Spleen (tissue), 13 donors: ENCODE measurements at places on chromosomes 1 and 21. TPM values are rescaled to one million over a fixed set of nuclear protein-coding genes. Genes with fewer than 3 reads are reported as not detected.

The INSRR gene
- 0.09 TPM for total RNA-seq

GRCh38 chr1:243247901-243248300 lies 7.2 kb downstream of the CEP170 start:
- no peaks in the 10 kb centered on the region for H3K27me3 ChIP-seq
- H3K4me1 ChIP-seq, result peaks cover 10% of the 10 kb centered on the region
- H3K4me3 ChIP-seq, result no peak overlapping the region
- H3K36me3 ChIP-seq, result no peaks in the 10 kb centered on the region
- peak overlapping the region; percentile 49 for H3K27ac ChIP-seq
- no peak for DNase-seq

GRCh38 chr1:57843760-57844159 lies 419.9 kb upstream of the DAB1 start:
- no peak for DNase-seq
- H3K4me1 ChIP-seq, result no peaks in the 10 kb centered on the region
- H3K4me3 ChIP-seq, result no peak overlapping the region

DNA sequence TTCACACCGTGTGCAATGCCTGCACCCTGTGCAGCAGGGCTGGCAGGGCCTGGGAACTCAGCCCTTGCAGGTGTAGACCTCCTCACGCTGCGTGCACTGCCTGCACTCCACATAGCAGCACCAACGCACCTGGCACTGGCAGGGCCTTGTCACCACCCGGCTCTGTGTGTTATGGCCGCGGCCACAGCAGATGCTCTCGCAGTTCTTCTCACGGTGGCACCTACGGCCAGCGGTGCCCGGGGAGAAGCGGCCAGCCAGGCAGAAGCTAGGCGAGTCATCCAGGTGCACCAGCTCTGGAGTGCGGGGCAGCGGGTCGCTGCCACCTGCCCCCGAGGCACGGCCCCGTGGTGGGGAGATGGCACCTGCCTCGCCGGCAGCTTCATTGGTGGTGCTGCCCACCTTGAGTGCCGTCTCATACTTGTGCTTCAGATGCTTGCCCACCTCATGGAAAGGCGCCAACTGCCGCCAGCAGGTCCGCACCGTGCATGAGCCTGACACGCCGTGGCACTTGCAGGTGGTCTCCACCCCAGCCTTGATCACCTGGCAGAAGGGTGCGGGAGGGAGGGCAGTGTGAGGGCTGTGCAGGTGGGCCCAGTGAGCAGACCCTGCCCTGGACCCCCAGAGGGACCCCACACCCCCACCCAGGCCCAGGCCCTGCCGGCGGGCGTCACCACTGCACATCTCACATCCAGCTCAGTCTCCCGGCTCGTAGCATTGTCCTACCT lies 26.1 kb downstream of the WNT9A start:
- no peaks in the 10 kb centered on the region for H3K27me3 ChIP-seq
- no peak overlapping the region for H3K4me3 ChIP-seq
- no peaks in the 10 kb centered on the region for H3K36me3 ChIP-seq

The TRIM62 gene
- total RNA-seq, result 8.9 TPM

The RCSD1 gene
- 91.9 TPM for total RNA-seq

The DDAH1 gene
- total RNA-seq, result 17.2 TPM

The NBPF9 gene
- 33.2 TPM for total RNA-seq

The LCE2A gene
- not detected for total RNA-seq

DNA sequence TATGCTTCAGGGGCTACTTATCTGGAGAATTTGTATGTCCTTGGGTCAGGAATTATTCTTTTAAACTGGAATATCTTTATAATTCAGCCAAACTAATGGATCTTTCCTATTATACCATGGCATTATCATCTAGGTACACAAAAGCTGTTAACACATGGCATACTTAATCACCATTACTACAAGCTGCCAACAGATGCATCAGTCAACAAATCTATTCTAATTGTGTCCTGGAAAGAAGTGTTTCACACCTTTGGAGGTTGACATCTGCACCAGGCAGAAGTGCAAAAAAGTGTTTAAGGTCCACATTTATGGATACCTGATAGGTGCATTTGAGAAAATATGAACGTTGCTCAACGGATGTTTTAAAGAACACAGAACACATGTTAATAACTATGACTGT lies 470.2 kb upstream of the ADGRL2 start:
- no peak overlapping the region for H3K27ac ChIP-seq
- H3K4me1 ChIP-seq, result no peaks in the 10 kb centered on the region

- no peaks in the 10 kb centered on the region for H3K27me3 ChIP-seq
- H3K36me3 ChIP-seq, result no peaks in the 10 kb centered on the region
- H3K27ac ChIP-seq, result peak overlapping the region; percentile 81
- H3K4me3 ChIP-seq, result no peak overlapping the region
- peak; percentile 84 for DNase-seq
Observed at GRCh38 chr21:32520875-32521735, 64.2 kb downstream of the TCP10L start.

GRCh38 chr21:45513003-45513717 lies 29.1 kb downstream of the SLC19A1 start:
- no peak overlapping the region for H3K27ac ChIP-seq
- DNase-seq, result peak; percentile 67
- H3K4me3 ChIP-seq, result no peak overlapping the region
- peaks cover 29% of the 10 kb centered on the region for H3K36me3 ChIP-seq

GRCh38 chr1:220235462-220235861 lies 36.8 kb downstream of the RAB3GAP2 start:
- peaks cover 24% of the 10 kb centered on the region for H3K36me3 ChIP-seq
- peaks cover 2% of the 10 kb centered on the region for H3K4me1 ChIP-seq
- DNase-seq, result no peak
- no peak overlapping the region for H3K4me3 ChIP-seq

The KLF17 gene
- 0.26 TPM for total RNA-seq

DNA sequence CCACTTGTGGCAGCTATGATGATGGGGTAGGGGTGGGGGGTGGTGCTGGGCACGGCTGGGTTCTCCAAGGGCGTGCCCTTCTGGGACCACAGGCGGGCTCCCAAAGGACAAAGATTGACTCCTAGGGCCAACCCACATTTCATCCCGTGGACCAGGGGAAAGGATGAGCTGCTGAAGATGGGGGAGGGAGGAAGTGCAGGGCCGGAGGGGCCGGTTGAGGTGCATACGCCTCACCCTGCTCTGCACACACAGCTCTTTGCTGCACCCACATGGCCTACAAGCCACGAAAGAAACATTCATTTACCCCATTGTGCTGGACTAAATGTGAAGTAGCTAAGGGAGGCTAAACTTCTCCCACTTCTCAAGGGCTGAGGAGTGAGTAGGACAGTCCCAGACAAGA lies 34.2 kb upstream of the GNPAT start:
- H3K36me3 ChIP-seq, result no peaks in the 10 kb centered on the region
- H3K27me3 ChIP-seq, result no peaks in the 10 kb centered on the region
- no peak overlapping the region for H3K27ac ChIP-seq
- no peak overlapping the region for H3K4me3 ChIP-seq
- peaks cover 10% of the 10 kb centered on the region for H3K4me1 ChIP-seq

GRCh38 chr1:178947677-178947981 lies 76.8 kb upstream of the ANGPTL1 start:
- no peaks in the 10 kb centered on the region for H3K4me1 ChIP-seq
- no peak for DNase-seq
- no peak overlapping the region for H3K27ac ChIP-seq
- no peak overlapping the region for H3K4me3 ChIP-seq

DNA sequence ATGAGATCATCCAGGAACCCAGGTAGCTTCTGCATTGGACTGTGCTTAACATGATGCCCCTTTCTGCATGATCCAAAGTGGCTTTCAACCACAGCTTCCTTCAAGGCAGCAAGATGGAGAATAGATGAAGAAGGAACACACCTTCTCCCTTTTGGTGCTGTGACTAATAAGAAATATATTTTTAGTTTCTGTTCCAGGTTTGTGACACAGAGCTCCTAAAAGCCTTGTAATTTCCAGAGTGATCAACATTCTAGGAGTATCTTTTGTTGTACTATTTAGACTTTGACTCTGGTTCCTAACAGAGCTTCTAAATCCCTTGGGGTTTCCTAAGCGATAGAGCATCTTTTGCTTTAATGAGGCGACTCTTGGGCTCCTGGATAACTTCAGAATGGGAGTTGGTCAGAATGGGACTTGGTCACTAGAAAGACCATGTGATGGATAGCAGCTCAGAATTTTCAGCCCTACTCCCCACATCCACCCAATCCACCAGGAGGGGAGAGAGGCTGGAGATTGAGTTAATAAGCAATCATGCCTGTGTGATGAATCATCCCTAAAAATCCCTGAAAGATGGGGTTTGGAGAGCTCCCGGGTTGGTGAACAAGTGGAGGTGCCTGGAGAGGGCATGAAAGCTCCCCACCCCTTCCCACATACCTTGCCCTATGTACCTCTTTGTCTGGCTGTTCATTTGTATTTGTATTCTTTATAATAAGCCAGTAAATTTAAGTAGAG lies 134.8 kb downstream of the FGGY start:
- no peaks in the 10 kb centered on the region for H3K4me1 ChIP-seq
- no peak overlapping the region for H3K4me3 ChIP-seq
- H3K36me3 ChIP-seq, result no peaks in the 10 kb centered on the region

GRCh38 chr1:169092399-169092798 lies 14.1 kb upstream of the ATP1B1 start:
- no peaks in the 10 kb centered on the region for H3K36me3 ChIP-seq
- no peaks in the 10 kb centered on the region for H3K27me3 ChIP-seq
- no peak for DNase-seq
- H3K4me1 ChIP-seq, result no peaks in the 10 kb centered on the region

- no peak overlapping the region for H3K4me3 ChIP-seq
- H3K4me1 ChIP-seq, result peaks cover 13% of the 10 kb centered on the region
- no peaks in the 10 kb centered on the region for H3K36me3 ChIP-seq
- H3K27me3 ChIP-seq, result peaks cover 41% of the 10 kb centered on the region
Observed at GRCh38 chr1:157193219-157193618, 55.0 kb upstream of the ETV3 start.

- H3K4me1 ChIP-seq, result no peaks in the 10 kb centered on the region
- H3K27ac ChIP-seq, result no peak overlapping the region
- H3K4me3 ChIP-seq, result no peak overlapping the region
- no peak for DNase-seq
Observed at GRCh38 chr1:163959622-163960021, 599.4 kb upstream of the PBX1 start.

GRCh38 chr1:236921610-236922009 lies 82.6 kb downstream of the MT1HL1 start:
- no peak overlapping the region for H3K4me3 ChIP-seq
- H3K4me1 ChIP-seq, result no peaks in the 10 kb centered on the region
- H3K36me3 ChIP-seq, result no peaks in the 10 kb centered on the region
- H3K27me3 ChIP-seq, result no peaks in the 10 kb centered on the region
- H3K27ac ChIP-seq, result no peak overlapping the region
- DNase-seq, result no peak

DNA sequence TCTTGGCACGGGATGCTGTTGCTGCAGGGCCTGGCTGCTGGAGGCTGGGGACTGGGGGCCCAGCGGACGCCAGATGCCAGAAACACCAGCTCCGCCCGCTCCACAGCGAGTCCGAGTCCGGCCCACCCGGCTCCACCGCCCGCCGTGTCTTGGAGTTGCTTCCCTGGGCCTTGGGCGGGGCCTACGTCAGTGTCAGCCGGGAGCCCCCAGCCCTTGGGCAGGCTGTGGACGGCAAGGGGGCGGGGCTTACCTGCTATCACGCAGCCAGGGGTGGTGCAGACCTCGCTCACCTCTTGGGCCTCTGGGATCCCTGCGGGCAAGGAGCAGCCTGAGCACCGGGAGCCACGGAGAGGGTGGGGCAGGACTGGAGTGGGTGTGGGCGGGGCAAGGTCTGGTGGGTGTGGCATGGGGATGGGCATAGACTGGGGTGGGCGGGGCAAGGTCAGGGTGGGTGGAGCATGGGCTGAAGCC lies 21.8 kb downstream of the MMEL1 start:
- no peaks in the 10 kb centered on the region for H3K27me3 ChIP-seq
- H3K27ac ChIP-seq, result no peak overlapping the region
- no peaks in the 10 kb centered on the region for H3K36me3 ChIP-seq
- no peak overlapping the region for H3K4me3 ChIP-seq

- H3K27ac ChIP-seq, result no peak overlapping the region
- DNase-seq, result peak; percentile 44
- H3K4me1 ChIP-seq, result peaks cover 16% of the 10 kb centered on the region
- H3K27me3 ChIP-seq, result no peaks in the 10 kb centered on the region
- no peaks in the 10 kb centered on the region for H3K36me3 ChIP-seq
- no peak overlapping the region for H3K4me3 ChIP-seq
Observed at GRCh38 chr21:33839167-33839716, 76.4 kb downstream of the ATP5PO start.

The HES3 gene
- total RNA-seq, result not detected

DNA sequence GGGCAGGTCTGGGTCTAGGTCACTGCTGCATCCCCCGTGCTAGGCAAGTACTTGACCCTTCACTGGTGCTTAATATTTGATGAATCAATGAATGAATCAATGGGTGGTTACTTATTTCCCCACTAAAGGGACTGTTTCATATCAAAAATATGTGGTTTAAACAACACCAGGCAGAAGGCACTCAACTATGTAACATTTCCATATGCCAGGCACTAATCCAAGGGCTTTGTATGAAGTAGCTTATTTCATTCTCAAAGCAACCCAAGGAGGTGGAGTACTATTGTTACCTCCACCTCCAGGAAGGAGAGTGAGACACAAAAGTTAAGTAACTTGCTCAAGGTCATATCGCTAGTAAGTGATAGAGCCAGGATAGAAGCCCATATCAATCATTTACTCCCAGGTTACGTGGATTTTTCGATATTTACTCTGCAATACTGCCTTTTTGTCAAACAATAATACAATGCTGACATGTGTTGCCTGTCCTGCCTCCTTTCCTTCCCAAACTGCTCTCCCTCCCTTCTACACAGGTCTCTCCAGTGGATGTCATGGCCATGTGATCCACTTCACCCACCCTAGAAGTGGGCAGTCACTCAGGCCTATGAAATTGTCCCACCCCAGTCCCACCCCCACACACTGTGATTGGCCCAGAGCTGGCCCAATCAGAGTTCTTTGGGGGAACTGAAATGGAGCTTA lies 142.8 kb downstream of the ETS2 start:
- no peaks in the 10 kb centered on the region for H3K4me1 ChIP-seq
- peak; percentile 25 for DNase-seq
- no peaks in the 10 kb centered on the region for H3K36me3 ChIP-seq
- H3K27ac ChIP-seq, result no peak overlapping the region
- H3K27me3 ChIP-seq, result no peaks in the 10 kb centered on the region

DNA sequence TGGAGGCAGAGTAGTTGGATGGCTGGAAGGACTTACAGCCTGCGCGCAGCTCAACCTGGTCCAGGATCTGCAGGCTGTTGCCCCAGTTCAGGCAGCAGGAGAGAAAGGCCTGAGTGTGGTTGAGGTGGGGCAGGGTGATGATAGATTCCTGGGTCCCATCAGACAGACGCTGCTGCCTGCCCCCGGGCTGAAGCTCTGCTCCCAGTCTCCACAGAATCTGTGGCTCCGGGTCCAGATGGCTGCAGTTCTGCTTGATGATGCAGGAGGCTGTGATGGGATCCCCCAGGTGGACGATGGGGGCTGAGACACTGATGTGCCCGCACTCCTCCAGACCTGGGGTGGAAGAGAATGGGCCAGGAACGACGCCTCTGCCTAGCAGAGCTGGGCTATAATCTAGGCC lies 7.4 kb downstream of the CSF3R start:
- H3K4me1 ChIP-seq, result peaks cover 4% of the 10 kb centered on the region
- H3K27me3 ChIP-seq, result no peaks in the 10 kb centered on the region
- no peaks in the 10 kb centered on the region for H3K36me3 ChIP-seq

- H3K27me3 ChIP-seq, result no peaks in the 10 kb centered on the region
- no peaks in the 10 kb centered on the region for H3K4me1 ChIP-seq
- H3K27ac ChIP-seq, result no peak overlapping the region
- no peak overlapping the region for H3K4me3 ChIP-seq
Observed at GRCh38 chr1:66044912-66045311, 252.2 kb downstream of the PDE4B start.
